Large intestine (tissue), 12 donors: ENCODE measurements at places on chromosomes 7 and 10. TPM values are rescaled to one million over a fixed set of nuclear protein-coding genes. Genes with fewer than 3 reads are reported as not detected.

The GPR158 gene
- polyA plus RNA-seq: 0.33 TPM

- DNase-seq: peak; percentile 61
Measured at GRCh38 chr10:103493916-103494877, 692 bp downstream of the NEURL1 start.

DNA sequence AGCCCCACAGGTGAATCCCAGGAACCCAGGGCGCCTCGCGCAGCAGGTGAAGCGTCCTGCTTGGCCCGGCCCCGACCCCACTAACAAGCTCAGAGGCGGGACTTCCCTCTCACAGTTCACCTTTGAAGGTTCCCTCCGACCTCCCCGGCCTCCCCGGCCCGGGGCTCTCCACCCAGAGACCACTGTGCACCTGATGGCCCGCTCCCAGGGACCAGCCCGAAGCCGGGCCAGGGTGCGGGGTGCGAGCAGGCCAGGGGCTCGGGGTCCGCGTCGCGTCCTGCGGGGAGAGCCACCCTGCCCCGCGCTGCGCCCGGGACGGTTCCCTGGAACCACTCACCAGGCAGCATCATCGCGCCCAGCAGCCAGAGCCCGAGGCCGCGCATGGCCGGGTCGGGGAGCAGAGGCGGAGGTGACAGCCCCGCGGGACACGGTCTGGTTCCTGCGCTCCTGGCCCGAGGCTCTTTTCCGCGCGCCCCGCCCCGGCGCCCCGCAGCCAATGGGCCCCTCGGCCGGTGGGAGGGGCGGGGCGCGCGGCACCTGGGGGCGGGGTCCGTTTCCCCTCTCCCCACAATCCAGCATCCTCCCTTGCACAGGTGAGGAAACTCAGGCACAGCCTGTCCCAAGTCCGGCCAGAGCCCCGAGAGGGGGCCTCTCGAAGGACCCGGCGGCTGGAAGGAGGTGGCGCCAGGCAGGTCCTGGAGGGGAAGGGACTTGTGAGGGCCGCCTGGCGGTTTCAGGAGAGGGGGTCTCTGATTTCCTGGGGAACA is at the start of gene ADAM8:
ADAM8 (minus strand) TSS at position 434 of the 767 bp plus-strand sequence; CDS start at position 383, 51 bp downstream.
- peak; percentile 36 for DNase-seq

DNA sequence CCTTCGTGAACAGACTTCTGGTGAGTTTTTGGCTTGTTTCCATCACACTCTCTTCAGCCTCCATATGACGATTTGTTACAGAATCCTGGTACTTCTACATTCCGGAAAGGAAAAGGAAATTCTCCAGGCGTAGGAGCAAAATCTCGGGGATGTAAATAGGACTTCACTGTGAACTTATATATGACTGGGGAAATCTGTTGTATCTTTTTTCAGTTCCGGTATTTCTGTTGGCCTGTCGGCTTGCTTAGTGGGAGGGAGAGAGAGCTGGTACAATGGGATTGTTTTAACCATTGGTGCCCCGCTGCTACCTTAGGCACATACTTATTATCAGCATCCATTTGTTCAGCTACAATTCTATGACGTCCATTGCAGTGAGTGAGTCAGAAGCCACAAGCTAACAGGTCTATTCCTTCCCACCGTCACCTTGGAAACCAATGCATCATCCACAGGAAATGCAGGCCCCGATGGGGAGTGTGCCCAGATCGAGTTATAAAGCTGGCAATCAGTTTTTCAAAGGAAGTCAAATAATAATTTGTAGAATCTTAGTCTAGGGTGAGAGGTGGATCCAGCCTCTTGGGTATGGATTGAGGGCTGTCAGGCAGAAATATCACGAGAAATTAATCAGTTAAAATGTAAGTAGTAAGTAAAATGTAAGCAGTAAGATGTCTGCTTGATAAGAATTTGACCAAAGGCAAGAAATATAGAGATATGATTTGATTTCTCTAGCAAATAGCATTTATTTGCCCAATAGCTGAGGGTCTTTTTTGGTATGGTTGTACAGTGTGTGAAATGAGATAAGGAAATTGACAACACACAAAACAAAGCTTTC is 92.0 kb upstream of the MKLN1 start:
- no peak for DNase-seq

- DNase-seq: no peak
Measured at GRCh38 chr10:129896136-129896859, 67.8 kb downstream of the EBF3 start.

DNA sequence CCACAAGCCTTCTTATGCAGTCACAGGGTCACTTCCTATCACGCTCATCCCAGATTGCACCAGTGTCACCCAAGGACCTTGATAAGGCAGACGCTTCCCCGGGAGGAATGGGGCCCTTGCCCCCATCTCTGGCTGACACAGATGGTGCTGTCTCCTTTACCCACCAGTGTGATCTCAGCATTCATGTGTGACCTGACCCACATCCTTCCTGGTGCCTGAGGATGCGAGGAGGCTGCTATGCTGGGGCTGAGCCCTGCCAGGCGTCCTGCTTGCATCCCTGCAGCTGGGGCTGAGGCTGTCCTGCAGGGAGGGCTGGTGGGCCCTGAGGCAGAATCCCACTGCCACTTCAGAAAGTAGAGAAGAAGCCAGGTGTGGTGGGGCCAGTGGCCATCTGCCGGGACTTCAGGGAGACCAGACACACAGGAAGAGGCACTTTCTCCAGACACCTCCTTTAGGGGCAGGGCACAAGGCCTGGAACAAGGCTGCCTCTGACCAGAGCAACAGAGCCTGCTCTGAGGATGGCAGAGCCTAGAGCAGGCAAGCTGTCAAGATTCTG is 35.3 kb downstream of the RASGEF1A start:
- DNase-seq: no peak
